ENCODE measurements at places on chromosomes 1 and 21.

- no peak for DNase-seq
Observed at GRCh38 chr1:107940017-107940577, 24.9 kb downstream of the VAV3 start.

GRCh38 chr1:56683569-56683968 lies 38.5 kb downstream of the PRKAA2 start:
- no peak for DNase-seq

DNA sequence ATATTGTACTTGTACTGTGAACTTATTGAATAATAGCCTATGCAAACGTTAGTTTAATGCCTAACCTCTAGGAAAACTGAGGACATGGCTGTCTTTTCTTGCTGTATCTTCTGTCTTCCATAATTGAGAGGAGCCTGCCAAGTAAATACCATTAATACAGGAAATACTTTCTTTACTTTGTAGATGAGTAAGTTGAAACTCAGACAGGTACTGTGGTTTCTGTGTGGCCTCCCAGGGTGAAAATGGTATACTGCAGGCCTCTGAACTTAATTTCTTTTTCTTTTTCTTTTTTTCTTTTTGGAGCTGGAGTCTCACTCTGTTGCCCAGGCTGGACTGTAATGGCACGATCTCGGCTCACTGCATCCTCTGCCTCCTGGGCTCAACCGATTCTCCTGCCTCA lies 208.8 kb upstream of the ADGRL4 start:
- DNase-seq, result no peak

- no peak for DNase-seq
Observed at GRCh38 chr1:167404908-167405307, 113.4 kb downstream of the CD247 start.

DNA sequence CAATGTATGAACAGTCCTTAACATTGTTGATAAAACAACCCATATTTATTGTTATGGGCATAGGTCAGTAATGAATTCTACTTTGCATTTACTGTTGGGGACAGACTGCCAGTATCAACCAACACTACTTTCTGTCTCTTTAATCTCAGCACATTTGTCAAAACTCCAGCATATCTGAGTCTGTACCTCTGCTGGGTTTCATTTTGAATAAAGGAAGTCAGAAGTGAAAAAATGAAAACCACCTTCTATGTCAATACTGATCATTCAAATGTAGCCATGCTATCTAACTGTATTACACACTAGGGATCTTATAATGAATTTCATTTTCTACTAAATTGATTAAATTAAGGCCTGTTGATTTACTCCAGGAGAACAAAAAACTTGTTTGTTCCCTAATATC lies 24.2 kb upstream of the CXADR start:
- DNase-seq, result peak; percentile 17

GRCh38 chr21:41326414-41327080 lies 9.9 kb downstream of the FAM3B start:
- DNase-seq, result no peak

GRCh38 chr1:154975409-154976059 lies 1.1 kb downstream of the CKS1B start:
- peak; percentile 51 for DNase-seq

DNA sequence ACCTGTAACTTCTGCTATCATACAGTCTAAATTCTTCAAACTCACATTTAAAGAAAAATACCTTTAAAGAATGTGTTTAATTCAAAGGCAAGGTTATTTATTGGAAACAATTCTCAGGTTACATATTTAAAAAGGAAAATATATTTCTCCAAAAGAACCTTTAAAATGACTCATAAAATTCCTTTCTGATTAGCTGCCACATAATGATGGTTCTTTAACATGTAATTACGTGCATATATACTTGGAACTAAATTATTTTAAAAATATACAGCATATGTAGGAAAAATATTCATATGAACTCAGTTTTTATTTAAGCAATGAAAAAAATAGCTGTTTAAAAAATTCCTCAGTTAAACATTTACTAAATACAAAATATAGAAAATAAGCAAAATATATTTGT lies 173.6 kb downstream of the COP1 start:
- no peak for DNase-seq

DNA sequence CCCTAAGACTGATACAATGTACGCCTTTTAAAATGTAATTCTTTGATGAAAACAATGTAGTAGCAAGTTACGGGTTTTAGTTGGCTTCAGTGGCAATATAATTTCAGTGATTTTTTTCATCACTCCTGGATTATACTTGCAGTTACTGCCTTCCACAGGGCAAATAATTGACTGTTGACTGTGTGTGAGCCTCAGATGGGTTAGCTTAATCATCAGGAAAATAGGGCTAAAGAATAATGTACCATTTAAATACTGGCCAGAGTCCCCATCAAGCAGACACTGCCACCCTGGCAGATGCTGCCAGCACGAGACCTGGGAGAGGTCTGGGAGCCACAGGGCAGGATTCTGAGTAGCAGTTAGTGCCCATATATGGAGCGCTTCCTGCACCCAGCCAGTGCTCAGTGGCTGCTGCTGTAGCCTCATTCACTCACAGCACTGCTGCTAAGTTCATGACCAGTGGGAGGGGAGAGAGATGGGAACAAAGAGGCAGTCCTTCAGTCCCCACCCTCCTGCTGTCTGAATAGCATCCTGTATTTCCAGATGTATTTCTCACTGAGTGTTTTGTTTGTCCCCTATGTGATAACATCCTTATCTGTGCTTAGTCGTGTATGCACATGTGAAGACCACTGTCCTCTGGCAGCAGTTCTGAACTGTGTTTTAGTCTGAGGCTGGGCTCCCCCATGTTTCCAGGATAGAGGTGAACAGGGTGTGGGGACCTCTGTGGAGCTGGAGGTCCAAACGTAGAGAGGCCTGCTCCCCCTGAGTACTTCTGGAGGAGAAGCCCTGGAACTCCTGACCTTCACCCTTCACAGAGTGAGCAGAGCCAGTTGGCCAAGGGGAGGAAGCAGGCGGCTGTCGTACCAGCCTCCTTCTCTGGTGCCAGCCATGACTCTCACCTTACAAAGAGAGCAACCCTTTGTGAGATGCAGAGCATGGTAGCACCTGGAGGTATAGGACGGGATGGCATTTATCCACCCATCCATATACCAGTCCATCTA lies 80.4 kb downstream of the ADARB1 start:
- DNase-seq, result no peak

GRCh38 chr1:16286122-16286521 lies 49.1 kb upstream of the CPLANE2 start:
- DNase-seq, result no peak

GRCh38 chr1:34976384-34977209 lies 8.6 kb downstream of the TMEM35B start:
- DNase-seq, result no peak

DNA sequence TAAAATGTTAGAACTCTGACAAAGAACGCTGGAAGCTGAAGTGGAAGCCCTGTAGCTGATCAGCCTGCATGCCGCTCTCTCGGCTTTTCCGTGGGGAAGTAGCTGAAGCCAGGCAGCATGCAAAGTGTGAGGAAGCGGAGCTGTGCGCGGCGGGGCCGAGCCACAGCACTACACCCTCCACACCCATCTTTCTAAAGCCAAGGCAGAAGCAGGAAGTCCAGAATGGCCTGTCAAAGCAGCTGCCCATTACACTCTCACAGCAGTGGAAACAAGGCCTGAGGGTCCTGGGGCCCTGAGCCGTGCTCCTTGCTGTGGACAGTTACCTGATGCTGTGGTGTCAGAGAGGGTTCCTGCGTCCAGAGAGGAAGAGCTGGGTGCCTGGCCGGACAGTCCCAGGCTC lies 69.6 kb downstream of the UBR4 start:
- no peak for DNase-seq

DNA sequence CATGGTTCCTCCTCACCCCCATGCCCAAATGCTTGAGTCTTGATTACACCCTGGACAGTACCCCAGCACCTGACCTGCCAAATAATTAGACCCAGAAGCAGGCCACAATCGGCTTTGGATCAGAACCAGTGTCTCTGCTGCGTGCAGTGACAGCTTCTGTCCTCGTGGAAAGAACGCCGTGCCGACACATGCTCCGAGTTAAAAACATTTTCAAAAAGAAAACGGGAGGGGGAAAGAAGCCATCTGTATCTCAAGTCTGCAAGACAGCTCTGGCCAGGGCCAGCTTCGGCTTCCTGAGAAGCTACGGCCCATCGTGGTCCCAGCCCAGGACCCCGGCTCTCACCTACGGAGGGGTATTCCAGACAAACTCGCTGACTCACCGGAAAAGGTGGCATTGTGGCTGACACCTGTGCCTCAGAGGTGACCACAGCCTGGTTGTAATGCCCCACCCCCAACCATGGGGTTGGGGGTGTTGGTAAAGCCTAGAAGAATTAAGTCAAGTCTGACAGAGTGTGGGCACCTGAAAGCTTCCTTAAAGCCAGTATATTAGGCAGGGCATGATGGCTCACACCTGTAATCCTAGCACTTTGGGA lies 25.8 kb downstream of the SSBP3 start:
- no peak for DNase-seq

GRCh38 chr1:244497805-244498204 lies 36.7 kb downstream of the CATSPERE start:
- DNase-seq, result no peak

GRCh38 chr1:93635614-93636543 lies 45.8 kb downstream of the BCAR3 start:
- DNase-seq, result no peak

GRCh38 chr1:206698011-206698410 lies 13.3 kb downstream of the MAPKAPK2 start:
- DNase-seq, result no peak

DNA sequence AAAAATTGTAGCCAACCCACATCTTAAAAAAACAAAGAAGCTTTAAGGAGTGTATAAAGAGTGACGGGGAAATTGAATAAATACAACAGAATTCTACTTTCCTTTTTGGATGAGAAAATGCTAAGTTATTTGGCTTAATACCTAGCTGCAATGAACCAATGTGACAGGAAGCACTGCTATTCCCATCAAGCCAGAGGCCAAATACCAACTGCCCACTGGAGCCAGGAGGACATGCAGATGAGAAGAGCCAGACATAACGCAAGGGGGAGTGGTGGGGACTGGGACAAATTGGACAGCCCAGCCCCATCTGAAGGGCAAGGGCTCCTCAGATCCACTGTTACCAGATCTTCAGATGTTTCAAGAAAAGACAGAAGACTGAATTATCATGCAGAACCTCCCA lies 25.7 kb downstream of the DNAJC11 start:
- no peak for DNase-seq

- no peak for DNase-seq
Observed at GRCh38 chr1:107788206-107789202, 176.5 kb downstream of the VAV3 start.

GRCh38 chr21:25911730-25912401 lies 177.1 kb downstream of the GABPA start:
- DNase-seq, result no peak

GRCh38 chr1:77489910-77490309 lies 192.5 kb downstream of the ZZZ3 start:
- no peak for DNase-seq

DNA sequence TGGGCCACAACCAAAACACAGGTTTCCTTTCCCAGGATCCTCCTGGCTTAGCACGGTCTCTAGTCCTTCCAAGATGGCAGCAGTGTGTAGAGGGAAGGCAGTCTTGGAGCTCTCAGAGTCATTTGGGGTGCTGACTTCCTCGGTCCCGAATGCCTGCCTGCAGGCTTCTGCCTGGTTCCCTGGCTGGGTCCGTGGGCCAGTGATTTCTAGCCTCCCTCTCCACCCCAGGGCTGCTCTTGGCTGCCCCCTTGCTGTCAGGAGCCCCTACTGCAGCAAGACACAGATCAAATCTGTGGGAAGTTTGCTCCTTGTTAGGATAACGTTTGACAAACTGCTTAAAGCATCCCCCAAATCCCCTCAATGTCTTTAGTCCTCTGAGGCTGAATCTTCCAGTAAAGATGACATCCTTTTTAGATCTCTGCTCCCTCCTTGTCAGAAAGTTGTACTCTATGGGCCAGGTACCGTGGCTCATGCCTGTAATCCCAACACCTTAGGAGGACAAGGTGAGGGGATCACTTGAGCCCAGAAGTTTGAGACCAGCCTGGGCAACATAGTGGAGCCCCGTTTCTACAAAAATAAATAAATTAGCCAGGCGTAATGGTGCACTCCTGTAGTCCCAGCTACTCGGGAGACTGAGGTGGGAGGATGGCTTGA lies 272.5 kb downstream of the RRAGC start:
- peak; percentile 85 for DNase-seq

GRCh38 chr1:53112271-53112774 lies 30.1 kb downstream of the SLC1A7 start:
- DNase-seq, result no peak

DNA sequence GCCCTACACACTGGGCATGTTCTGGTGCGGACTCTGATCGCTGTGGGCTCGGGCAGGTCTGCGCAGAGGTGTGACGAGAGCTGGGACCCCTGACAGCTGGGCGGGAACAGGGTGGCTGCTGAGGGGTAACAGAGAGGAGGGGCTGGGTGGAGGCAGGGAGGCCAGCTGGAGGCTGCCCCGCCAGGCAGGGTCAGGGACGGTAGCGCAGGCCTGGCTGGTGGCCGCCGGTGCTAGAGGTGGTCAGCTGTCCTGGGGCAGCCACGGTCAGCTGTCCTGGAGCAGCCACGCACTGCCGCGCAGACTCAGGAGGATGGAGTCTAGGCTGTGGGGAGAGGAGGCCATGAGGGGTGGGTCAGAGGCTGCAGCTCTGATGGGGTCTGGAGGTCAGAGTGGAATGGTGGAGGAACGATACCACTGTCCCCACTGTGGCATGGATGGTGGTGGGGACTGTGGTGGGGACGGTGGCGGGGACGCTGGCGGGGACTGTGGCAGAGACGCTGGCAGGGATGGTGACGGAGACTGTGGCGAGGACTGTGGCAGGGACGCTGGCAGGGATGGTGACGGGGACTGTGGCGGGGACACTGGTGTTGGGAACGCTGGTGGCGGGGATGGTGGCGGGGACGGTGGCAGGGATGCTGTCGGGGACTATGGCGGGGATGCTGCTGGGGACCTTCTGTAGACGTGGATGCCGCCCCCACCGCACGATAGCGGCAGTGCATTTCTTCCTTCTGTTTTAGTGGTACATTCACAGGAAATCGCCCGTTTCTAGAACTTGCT lies 21.3 kb upstream of the LRRC3 start:
- no peak for DNase-seq

- DNase-seq, result peak; percentile 84
Observed at GRCh38 chr1:206544562-206545257, 37.4 kb downstream of the RASSF5 start.

DNA sequence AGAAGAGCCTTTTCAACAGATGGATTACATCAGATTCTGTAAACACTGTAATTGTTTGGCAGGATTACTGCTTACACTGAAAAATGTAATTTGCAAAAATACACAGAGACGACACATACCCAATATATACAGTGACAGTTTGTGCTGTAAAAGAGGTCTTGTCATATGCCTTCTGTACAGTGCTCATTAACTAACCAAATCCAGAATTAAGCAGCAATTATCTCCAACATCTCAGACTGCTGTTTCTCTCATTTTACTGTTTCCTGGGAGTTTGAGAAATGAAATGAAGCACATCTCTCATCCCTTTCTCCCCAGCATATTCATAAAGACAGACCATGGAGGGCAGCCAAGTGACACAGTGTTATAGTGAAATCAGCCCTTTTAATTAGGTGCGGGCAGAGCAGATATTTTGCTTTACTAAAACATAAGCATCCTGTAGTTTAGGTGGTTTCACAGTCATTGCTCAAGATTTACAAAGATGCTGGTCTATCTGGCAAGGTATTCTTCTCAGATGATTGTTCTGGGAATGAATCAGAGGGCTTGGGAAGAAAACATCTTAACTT lies 618.4 kb upstream of the USP24 start:
- no peak for DNase-seq

GRCh38 chr21:39650801-39651200 lies 38.1 kb downstream of the B3GALT5 start:
- no peak for DNase-seq

Measured in GM20000 (cell line).